ENCODE measurements at places on chromosomes 5 and 9.

DNA sequence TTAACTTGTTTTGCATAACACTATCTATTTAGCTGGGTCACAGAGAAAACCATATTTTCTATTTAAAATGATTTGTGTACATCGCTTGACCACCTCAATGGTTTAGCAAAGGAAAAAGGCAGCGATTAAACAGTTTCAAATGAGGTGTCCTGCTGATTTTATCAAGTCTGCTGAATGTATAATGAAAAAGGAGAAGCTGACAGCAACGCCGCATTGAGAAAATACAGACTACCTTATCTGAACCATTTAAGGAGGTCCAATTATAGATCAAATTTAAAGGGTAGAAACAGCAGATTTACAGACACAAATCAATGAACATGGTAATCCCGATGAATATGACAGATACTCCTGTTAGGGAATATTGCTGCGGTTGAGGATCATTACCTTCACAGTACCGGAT, 29.6 kb downstream of the PSMB7 start:
- DNase-seq, result no peak

DNA sequence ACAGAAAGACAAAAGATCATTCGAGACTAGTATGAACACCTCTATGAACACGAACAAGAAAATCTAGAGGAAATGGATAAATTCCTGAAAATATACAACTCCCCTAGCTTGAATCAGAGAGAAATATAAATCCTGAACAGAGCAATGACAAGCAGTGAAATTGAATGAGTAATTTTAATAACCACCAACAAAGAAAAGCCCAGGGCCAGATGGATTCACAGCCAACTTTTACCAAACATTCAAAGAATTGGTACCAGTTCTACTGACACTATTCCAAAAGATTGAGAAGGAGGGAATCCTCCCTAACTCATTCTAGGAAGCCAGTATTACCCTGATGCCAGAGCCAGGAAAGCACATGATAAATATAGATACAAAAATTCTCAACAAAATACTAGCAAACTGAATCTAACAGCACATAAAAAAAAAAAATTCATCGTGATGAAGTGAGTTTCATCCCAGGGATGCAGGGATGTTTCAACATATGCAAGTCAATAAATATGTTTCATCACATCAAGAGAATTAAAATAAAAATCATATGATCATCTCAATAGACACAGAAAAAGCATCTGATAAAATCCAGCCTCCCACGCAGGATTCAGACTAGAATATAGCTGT, 25.2 kb upstream of the PTGER4 start:
- no peak for DNase-seq

DNA sequence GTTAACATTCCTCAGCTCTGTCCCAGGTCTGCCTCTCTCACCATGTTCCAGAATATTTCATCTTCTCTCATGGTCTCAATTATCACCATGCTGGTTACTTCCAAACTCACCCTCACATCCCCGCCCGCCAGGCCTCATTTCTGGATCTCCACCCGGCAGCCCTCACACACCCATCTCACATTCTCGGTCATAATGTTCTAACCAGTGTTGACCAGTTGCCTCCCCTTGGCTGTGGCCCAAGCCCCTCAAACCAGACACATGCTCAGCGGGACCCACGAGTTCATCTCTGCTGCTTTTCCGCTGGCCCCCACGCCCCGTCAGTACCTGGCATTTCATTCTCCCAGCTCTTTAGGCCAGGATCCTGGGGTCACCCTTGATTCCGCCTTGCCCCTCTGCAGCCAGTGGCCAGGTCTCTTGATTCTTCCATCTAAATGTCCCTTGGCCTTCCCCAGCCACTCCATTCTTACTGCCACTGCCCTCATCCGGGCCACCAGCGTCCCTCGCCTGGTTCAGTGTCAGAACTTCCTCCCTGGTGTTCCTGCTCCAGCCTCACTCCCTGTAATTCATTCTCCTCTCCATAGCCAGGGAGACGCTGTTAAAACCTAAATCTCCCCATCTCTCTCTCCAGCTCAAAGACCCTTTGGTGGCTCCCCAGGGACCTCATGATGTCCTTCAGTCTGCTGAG, 141.7 kb downstream of the MVB12B start:
- peak; percentile 53 for DNase-seq

DNA sequence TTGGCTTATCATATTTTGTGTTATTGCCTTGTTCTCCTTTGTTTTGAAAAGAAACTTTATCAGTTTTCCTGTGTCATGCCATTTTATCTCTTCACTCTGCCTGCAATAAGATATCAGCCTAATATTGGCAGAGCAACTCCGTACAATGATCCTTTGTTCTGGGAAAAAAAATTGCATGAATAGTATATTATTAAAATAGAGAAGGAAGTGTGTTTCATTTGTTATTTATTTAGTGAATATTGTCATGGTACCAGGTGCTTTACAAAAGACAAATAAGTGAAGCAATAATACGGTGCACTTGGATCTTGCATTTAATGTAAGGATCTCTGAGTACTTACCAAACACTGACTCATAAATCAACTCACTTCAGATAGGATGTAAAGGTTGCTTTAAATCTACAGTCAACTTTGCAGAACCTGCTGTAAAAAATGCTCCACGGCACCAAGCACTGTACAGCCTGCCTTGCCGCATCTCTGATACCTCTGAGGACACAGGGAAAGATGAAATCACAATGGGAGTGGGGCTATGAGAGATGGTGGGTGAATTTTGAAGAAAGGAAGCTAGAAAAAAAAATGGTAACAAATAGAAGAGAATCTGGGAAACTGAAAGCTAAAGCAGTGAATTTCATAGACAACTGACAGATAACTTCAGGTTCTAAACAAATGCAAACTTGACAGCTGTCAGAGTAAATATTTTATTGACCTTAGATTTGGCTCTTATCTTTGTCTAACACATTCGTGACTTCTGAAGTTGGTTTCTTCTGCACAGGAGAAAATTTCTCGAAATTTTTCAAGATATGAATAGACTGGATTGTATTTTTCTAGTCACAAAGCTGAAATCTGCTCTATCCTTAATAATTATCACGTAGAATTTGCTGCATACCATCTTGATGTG, 232.1 kb downstream of the ENC1 start:
- no peak for DNase-seq

DNA sequence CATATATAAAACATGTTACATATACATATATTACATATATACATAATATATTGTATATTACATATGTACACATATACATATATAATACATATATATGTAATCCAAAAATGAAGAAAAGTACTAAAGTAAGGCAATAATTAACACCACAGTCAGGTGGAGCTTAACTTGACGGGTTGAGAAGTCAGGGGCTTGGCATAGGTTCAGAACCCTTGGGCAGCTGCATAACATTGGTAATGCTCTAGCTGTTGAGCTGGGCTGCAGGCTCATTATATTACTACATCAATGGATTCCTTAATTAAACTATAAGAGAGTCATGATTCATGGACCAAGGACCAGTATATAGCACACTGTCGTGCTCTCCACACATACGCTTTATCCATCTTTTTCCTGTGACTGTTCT, 435.2 kb upstream of the ADAMTS16 start:
- no peak for DNase-seq

- no peak for DNase-seq
Observed at GRCh38 chr9:33858423-33858822, 41.5 kb downstream of the UBE2R2 start.

DNA sequence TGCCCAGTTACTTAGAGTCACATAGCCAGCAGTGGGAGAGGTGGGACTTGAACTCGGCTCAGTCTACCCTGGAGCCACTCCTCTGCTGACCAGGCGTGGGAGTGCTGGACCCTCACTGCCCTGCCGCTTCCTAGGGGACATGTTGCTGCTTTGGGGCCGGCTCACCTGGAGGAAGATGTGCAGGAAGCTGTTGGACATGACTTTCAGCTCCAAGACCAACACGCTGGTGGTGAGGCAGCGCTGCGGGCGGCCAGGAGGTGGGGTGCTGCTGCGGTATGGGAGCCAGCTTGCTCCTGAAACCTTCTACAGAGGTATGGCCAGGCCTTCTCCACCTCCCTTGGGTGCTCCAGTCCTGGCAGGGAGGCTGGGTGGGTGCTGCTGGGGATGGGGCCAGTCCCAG, 3.4 kb upstream of the CACFD1 start:
- DNase-seq, result no peak

DNA sequence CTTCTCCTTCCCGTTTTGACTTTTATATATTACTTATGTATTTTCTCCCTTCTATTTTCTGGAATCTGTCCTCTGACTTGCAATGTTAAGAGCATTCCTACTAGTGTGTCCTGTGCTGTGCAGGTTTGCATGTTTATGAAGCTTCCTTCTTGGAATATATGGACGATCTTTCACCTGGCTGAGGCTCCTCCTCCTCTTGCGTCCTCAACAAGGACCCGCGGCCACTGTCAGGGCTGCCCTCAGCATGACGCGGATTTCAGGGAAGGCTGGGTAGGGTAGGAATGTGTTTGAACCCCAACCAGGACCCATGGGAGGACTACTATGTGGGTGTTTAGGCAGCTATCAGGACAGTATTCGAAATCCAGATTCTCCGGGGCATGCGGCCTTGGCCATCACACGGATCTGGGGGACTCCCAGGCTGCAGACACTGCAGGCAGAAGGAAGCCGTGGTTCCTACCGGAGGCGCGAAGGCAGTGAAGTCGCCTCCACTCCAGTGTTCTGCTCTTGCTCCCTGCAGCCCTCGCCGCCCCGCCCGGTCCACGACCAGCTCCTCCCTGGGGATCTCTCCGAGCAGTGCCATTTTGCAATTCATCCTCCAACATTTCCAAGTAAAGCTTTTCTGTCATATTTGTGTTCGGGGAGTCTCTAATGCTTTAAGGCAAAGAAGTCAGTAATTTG, 37.0 kb upstream of the OSMR start:
- DNase-seq, result no peak

DNA sequence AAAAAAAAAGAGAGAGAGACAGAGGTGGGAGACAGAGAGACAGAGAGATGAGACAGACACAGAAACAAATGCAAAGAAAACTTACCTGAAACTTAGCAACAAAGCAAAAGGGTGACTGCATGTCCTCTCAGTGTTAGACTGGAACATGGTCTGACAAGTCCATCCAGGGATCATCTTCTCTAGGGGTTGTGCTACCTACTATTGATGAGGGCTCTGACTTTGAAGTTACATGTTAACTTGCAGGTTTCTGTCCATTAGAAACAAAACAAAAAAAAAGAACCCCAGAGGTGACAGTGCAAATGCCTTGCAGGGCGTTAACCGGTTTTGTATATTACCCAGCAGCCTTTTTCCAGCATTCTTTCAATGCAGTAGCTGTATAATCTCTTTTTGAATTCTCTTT, 13.6 kb upstream of the SPARC start:
- no peak for DNase-seq

- DNase-seq, result no peak
Observed at GRCh38 chr5:150340614-150341255, 16.8 kb upstream of the TCOF1 start.

- DNase-seq, result peak; percentile 55
Observed at GRCh38 chr9:124786881-124787573, 10.1 kb downstream of the OLFML2A start.

- no peak for DNase-seq
Observed at GRCh38 chr9:115766370-115766955, 387.1 kb upstream of the PAPPA start.

GRCh38 chr5:157354800-157355199, 88.9 kb downstream of the CYFIP2 start:
- DNase-seq, result no peak

DNA sequence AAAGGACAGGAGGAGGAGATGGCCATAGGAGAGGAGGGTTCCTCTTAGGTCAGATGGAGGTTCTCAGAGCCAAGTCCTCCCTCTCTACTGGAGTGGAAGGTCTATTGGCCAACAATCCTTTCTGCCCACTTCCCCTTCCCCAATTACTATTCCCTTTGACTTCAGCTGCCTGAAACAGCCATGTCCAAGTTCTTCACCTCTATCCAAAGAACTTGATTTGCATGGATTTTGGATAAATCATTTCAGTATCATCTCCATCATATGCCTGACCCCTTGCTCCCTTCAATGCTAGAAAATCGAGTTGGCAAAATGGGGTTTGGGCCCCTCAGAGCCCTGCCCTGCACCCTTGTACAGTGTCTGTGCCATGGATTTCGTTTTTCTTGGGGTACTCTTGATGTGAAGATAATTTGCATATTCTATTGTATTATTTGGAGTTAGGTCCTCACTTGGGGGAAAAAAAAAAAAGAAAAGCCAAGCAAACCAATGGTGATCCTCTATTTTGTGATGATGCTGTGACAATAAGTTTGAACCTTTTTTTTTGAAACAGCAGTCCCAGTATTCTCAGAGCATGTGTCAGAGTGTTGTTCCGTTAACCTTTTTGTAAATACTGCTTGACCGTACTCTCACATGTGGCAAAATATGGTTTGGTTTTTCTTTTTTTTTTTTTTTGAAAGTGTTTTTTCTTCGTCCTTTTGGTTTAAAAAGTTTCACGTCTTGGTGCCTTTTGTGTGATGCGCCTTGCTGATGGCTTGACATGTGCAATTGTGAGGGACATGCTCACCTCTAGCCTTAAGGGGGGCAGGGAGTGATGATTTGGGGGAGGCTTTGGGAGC, 3.1 kb downstream of the EGR1 start:
- DNase-seq, result no peak

- DNase-seq, result no peak
Observed at GRCh38 chr5:15442193-15442570, 57.8 kb upstream of the FBXL7 start.

DNA sequence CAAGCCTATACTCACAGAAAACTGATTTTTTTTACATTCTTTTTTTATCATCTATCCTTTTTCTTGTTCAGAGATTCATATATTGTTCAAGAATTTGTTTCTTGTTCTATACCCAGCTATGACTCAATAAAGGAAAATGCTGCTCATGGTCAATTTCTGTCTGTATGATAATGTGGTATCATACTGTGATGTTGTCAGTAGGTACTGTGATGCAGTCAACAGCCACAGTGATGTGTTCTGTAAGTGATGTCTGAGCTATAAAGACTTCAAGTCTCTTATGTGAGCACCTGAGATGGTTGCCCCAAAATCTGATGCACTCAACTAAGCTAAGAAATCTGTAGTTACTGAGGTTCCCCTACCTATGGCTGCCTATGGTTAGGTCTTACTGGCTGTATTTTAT, 294.2 kb upstream of the GRIN3A start:
- no peak for DNase-seq

GRCh38 chr5:72463449-72464052, 43.7 kb downstream of the ZNF366 start:
- no peak for DNase-seq

DNA sequence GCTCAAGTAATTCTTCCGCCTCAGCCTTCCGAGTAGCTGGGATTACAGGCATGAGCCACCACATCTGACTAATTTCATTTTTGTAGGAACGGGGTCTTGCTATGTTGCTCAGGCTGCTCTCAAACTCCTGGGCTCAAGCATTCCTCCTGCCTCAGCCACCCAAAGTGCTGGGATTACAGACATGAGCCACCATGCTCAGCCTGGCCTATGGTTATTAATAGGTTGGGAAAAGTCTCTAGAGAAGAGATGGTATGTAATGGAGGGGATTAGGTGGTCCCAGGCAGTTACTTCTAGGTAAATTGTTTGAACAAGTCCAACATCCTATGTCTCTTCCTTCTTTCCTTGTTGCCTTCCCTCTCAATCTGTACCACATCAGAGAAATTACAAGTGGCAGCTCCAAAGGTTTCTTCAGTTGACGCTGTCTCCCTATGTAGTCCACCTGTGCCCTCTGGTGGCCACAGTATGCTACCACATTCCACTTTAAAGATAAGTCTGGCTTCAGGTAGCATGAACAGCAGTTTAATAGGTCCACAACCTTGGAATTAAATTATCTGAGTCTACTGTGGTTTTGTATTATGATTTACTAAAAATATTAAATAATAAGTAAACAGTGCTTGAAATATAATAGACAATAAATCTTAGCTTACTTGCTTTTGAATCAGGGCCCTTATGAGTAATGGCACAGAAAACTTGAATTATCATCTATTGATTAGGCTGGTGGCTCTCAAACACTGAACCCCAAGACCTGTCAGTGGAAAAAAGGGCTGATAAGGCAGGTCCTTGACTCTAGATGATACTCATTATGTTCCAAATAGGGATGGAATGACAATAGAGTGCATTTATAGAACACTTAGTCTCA, 9.7 kb downstream of the TIGD6 start:
- DNase-seq, result peak; percentile 81

Measured in sciatic nerve (tissue), 2 donors.